Fibroblast of skin of right biceps (primary cell): ENCODE measurements at places on chromosomes 7 and 10.

GRCh38 chr7:106059556-106059955 lies 52.6 kb downstream of the SYPL1 start:
- DNase-seq = no peak

DNA sequence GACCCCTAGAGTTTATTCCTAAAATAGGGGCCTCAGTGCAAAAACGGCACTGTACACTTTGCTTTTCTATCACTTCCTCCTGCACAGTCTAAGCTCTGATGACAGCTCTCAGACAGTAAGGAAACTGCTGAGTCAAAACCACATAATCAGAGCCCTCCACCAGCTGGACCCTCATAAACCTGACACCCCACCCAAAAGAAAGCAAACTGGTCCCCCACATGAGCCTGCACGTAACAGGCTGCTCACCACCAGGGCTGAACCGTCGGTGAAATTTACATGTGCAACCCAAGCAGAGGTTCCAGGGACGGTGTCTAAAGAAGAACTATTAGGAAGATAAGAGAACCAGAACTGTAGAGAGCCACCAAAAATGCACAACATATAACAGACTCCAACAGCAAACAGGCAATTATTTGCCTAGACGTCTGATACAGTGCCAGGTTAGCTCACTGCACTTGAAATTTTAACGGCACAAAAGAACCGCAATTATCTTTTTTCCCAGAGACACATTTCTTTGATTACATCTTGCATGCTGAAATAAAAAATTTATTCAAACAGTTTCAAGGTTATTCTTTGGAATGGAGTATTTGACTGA lies 19.6 kb downstream of the SGMS1 start:
- peak; percentile 59 for DNase-seq

GRCh38 chr7:105689067-105689819 lies 108.0 kb upstream of the EFCAB10 start:
- no peak for DNase-seq

DNA sequence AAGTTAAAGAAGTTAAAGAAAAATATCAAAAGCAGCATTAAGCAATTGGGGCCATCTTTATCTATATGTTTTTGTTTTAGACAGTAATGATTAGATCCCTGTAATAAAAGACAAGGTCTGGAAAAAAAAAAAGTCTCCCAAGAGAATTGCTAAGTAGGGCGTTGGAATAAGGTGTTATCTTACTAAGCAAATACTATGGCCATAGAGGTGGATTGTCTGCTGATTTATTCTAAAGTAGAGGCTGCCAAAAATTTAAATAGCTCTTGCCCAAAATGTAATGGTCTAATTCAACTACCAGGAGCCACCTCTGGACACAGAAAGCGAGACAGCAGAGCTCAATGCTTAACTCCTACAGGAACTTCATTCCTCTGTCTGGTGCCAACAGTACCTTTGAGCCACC lies 71.6 kb downstream of the HERPUD2 start:
- no peak for DNase-seq

DNA sequence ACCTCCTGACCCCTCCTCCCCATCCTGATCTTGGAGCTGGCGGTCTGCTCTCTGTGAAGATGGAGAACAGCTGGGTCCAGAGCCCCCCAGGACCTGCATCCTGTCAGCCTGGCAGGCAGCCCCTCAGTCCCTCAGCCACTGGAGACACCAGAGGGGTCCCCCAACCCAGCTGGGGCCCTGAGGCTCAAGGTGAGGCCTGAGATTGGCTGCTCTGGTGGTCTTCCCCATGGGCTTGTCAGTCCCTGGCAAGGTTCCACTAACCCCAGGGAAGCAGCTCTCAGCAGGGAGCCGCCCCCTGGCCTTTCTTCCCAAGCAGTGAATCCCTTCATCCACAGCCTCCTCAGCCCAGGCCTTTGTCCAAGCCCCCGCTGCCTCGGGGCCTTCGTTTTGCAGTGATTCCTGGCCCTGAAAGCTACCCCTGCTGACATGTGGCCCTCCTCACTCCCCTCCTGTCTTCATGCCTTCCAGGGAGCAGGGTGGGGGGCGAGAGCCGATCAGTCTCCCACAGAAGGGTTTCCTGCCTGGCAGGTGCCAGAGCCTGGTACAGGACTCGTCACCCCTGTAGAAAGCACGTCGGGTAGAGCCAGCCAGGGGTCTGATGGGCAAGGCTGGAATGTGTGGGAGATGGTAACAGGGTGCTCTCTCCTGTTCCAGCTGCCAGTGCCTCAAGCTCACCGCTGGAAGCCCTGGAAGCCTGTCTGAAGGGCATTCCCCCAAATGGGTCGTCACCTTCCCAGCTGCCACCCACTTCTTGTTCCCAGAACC lies 48.5 kb downstream of the ZNF467 start:
- no peak for DNase-seq

DNA sequence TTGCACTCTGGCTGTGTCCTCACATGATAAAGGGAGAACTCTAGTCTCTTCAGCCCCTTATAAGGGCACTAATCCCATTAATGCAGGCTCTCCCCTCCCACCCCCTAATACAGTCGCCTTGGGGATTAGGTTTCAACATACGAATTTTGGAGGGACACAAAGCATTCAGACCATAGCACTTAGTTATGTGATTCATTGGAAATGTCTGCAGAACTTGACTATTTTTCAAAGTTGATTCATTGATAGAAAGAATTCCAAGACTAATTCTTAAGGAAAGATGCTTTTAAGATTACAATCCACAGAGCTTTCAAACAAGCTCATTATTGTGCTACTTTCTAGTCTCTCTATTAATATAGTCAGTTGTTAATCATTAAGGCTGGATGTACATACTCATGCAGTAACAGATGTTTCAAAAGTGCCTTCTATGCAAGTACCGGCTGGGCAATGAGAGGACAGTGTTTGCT lies 85.3 kb upstream of the RPA3 start:
- peak; percentile 41 for DNase-seq

- DNase-seq = no peak
These were observed 320.0 kb downstream of the DOCK4 start for GRCh38 chr7:111886233-111886632.

DNA sequence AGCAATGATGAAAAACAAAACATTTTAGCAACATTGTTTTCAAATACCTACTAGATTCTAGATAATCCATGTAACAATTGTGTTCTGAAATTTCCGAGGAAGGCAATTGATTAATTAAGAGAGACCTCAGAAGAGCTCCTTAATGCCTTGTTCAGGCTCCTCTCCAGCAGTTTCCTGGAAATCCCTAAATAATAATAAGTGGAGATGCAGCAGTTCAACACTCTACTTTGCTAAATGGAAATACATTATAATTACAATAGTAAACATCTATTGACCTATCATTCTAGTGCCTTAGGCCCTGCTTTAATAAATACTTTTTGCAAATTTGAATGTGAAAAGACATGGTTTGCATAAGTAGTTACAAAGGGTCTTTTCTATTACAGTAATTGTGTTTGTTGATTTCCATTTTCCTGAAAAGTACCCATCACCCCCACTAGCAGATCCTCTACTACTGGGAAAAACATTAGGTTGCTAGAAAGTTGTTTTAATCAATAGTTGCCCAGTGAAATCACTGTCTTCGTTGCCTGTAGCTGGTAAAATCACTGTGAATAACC lies 186.6 kb upstream of the STK17A start:
- DNase-seq = no peak

- no peak for DNase-seq
These were observed 568.2 kb downstream of the DNAJB6 start for GRCh38 chr7:157904866-157905570.

- peak; percentile 66 for DNase-seq
These were observed 1382.0 kb upstream of the CELF2 start for GRCh38 chr10:9635691-9636090.

DNA sequence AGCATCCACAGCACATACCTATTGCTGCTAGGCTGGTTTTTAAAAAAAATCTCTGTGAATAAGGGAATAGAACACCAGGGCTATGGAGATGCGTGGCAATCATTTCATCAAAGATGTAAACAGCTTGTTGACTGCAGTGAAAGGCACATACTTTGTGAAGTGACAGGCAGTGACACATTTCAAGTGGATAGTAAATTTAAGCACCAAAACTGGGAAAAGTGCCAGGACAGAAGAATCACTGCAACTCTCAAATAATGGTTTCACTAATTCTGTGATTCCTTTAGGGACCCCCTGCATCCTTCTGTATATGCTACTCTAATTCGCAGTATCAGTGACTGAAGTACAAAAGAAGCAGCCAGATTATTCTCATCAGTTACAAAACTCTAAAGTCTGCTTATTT lies 145.2 kb upstream of the KLF14 start:
- no peak for DNase-seq

DNA sequence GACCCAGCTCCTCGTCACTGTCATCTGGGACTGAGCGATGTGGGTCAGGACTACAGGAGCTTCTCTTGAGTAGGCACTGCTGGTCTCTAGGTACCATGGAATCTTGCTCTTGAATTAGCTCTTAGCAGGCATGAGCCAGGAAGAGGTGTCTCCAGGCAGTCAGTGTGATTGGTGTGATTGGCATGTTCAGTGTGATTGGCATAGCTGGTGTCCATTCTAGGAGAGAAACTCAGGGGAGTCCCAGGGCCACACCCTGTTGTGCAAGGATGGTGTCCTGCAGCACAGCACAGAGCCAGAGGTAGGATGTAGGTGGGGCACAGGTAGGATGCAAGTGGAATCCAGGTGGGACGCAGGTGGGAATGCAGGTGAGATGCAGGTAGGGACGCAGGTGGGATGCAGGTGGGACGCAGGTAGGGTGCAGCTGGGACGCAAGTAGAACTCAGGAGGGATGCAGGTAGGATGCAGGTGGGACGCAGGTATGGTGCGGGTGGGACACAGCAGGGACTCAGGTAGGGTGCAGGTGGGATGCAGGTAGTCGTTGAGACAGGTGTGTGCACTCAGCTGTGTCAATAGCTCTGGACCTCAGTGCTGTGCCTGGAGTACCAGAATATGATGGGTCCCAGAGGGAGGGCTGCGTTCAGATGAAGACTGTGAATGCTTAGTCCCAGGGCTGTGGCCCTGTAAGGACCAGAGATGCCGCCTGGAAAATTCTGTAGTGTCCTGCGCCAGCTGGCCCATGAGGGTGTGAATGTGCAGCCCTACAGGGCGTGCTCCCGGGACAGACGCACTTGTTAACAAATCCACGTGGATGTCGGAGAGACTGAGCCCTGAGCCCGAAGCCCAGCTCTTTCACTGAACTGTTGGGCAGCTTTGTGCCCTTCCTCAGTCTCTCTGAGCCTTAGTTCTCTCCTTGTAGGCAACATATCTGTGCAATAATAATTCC lies 248.2 kb upstream of the PITRM1 start:
- DNase-seq = no peak

DNA sequence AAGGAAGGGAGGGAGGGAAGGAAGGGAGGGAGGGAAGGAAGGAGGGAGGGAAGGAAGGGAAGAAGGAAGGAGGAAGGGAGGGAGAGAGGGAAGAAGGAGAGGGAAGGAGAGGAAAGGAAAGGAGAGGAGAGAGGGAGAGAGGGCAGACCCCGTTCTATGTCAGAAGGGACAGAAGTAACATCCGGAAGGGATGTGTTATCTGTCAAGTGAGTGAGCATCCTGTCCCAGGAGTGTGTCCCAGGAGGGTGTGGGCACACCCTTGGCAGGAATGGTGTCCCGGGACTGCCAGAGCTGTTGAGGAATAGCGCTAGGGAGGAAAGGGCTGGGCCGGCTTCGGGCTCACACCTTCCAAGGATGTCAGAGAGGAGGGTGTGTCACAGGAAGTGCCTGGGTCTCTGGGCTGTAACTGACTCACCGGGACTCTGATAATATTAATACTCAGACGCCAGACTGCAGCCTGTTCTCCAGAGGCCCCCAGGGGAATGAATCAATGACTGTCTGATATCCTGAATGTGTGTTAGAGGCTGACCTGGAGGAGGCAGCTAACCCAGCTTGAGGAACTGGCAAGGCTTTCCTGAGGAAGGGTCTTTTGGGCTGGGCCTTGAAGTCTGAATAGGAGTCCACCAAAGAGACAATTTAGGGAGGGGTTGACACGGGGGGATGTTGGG lies 125.6 kb upstream of the TNRC18 start:
- peak; percentile 90 for DNase-seq

- no peak for DNase-seq
These were observed 361.4 kb upstream of the VSTM2A start for GRCh38 chr7:54180796-54181195.

DNA sequence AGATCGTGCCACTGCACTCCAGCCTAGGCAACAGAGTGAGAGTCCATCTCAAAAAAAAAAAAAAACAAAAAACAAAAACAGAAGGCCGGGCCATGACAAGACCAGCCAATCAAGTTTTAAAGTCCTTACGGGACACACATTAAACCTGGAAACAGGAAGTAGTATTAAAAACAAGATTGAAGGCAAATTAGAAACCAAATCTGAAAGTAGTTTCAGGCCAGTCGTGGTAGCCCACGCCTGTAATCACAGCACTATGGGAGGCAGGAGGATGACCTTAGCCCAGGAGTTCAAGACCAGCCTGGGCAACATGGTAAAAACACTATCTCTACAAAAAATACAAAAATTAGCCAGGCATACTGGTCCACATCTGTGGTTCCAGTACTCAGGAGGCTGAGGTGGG lies 18.1 kb downstream of the PSAP start:
- DNase-seq = no peak

- no peak for DNase-seq
These were observed 6.4 kb upstream of the MYL10 start for GRCh38 chr7:101635484-101635883.

- no peak for DNase-seq
These were observed 40.4 kb upstream of the MGMT start for GRCh38 chr10:129426606-129427005.

DNA sequence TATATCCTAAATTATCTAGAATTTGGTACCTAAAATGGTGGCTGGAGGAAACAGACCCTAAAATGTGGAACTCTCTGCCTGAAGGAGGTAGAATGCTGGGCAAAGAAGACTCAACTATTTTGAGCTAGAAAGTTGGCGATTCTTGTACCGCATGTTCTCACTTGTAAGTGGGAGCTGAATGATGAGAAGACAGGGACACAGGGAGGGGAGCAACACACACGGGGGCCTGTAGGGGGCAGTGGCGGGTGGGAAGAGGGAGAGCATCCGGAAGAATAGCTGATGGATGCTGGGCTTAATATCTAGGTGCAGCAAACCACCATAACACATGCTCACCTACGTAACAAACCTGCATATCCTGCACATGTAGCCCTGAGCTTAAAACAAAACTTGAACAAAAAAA lies 250.6 kb downstream of the CALN1 start:
- DNase-seq = no peak
